Thymus (tissue), 14 donors: ENCODE measurements at places on chromosomes 11 and 22. TPM values are rescaled to one million over a fixed set of nuclear protein-coding genes. Genes with fewer than 3 reads are reported as not detected.

MFNG gene
- total RNA-seq = 56.4 TPM

WBP2NL gene
- total RNA-seq = 0.66 TPM

PATE2 gene
- 0.09 TPM for total RNA-seq

POU2AF2 gene
- total RNA-seq = 1.0 TPM

SLCO2B1 gene
- total RNA-seq = 13.0 TPM

OR2AT4 gene
- total RNA-seq = not detected

ZNRD2 gene
- total RNA-seq = 40.7 TPM

DNA sequence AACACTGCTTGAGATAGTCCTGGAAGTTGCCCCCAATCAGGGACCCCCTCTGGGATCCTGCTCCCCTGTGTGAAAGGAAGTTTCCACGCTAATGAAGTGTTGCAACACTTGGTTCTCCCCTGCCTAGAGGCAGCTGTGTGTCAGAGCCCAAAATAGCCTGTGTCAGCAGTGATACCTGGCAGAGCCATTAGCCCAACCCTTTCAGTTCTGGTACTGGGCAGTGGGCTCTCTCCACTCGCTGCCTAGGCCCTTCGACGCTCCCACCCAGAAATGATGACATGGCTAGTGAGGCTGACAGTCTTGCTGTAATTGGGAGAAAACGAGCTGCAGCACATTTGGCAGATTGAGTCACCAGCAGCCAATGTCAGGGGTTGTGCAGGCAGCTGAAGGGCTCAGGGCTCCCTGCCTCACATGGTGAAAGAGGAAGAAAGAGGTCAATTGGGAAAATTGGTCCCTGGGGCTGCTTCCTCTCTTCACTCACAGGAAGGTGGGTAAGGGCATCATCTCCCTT, 1.4 kb upstream of the NXF1 start:
- peak overlapping the region; percentile 10 for H3K27ac ChIP-seq
- H3K4me1 ChIP-seq = peaks cover 8% of the 10 kb centered on the region
- no peak for DNase-seq
- H3K4me3 ChIP-seq = no peak overlapping the region

- H3K27ac ChIP-seq = no peak overlapping the region
- H3K36me3 ChIP-seq = no peaks in the 10 kb centered on the region
- H3K4me3 ChIP-seq = no peak overlapping the region
Observed at GRCh38 chr11:103327721-103328120, 218.5 kb downstream of the DYNC2H1 start.

DNA sequence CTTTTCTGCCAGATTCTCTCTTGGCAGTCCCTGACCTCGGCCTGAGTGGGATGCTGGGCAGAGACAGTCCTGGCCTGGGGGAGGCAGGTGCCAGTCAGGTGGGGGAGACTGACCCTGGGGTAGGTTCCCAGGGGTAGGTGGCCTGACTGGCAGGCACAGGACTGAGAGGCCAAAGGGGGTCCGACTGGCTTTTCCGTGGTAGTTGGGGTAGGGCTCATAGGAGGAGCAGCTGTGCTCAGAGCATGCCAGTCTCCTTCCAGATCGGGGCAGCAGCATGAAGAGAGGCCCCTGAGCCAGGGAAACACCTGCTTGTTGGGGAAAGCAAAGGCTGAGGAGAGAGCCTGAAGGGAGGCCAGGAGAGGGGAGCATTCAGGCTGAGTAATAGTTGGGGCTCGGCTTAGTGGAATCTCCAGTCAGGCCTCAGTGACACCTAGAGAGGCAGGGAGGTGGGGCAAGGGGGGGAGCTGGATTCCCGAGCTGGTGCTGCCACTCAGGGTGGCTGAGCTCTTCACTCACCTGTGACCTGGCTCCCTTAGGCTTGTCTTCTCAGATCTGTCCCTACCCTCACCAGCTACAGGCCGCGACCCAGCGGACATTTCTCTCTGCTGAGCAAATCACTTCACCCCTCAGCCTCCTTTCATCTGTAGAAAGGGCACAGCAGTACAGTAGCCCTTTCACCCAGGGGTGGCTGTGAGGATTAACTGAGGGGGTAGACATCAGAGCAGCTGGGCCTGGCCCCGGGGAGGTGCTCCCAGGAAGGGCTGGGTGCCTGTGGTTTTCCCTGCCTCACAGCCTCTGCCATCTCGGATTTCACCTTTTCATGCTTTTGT, 26.2 kb downstream of the MCM5 start:
- no peak overlapping the region for H3K4me3 ChIP-seq
- peaks cover 62% of the 10 kb centered on the region for H3K36me3 ChIP-seq
- H3K4me1 ChIP-seq = no peaks in the 10 kb centered on the region
- H3K27ac ChIP-seq = peak overlapping the region; percentile 51
- DNase-seq = no peak

- no peaks in the 10 kb centered on the region for H3K36me3 ChIP-seq
- peaks cover 51% of the 10 kb centered on the region for H3K4me1 ChIP-seq
- H3K4me3 ChIP-seq = no peak overlapping the region
- H3K27ac ChIP-seq = no peak overlapping the region
Observed at GRCh38 chr11:117946156-117946841, 17.1 kb upstream of the TMPRSS13 start.

DNA sequence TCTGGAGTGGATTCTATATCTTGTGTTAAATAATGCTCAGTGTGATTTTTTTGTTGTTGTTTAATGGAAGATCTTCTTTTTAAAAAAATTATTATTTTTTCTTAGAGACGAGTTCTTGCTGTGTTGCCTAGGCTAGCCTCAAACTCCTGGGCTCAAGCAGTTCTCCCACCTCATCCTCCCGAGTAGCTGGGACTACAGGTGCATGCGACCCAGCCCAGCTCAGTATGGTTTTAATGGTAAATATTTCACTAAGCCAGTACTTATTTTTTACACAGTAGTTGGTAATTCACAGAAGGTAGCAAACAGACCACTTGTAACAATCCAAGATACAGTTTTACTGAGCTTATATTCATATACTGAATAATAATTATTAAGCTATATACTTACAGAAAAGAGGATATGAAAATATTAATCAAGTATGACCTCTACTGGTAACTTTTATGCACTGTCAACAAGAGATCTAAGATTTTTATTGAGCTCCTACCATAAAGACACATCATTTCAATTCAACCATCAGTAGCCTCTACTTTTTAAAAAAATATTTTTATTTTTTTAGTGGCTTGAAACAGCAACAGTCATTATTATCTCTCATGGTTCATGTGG, 6.1 kb upstream of the CD59 start:
- peaks cover 20% of the 10 kb centered on the region for H3K36me3 ChIP-seq
- H3K4me3 ChIP-seq = no peak overlapping the region
- no peaks in the 10 kb centered on the region for H3K4me1 ChIP-seq
- no peak for DNase-seq
- H3K27me3 ChIP-seq = no peaks in the 10 kb centered on the region

DNA sequence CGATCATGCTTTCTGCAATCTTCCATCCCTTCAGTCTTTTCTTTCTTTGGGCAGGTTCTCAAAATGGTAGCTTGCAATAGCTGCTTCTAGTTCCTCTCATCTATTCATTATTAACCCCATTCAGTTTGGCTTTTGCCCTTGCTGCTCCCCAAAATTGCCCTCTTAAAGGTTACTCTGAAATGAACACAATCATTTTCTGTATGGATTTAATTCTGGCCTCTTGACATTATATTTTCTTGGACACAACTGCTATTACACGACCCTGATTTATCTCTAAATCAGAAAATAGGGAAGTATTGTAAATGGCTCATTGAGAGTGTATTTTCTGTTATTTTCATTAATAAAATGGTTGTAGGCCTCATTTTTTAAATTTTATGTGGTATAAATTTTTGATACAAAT, at the start of gene ANGPTL5:
Gene ANGPTL5 (minus strand): TSS at position 101 of the 400 bp plus-strand sequence. CDS start 8,613 bp downstream, outside the sequence.
- no peaks in the 10 kb centered on the region for H3K27me3 ChIP-seq
- peak within 1 kb of the TSS; percentile 54 for H3K27ac ChIP-seq
- H3K36me3 ChIP-seq = no peaks in the 10 kb centered on the region
- no peak for DNase-seq
- peaks cover 6% of the 10 kb centered on the region for H3K4me1 ChIP-seq

- DNase-seq = no peak
- peak overlapping the region; percentile 83 for H3K27ac ChIP-seq
- H3K4me1 ChIP-seq = peaks cover 14% of the 10 kb centered on the region
Observed at GRCh38 chr11:64185175-64185692, 737 bp upstream of the STIP1 start.

DNA sequence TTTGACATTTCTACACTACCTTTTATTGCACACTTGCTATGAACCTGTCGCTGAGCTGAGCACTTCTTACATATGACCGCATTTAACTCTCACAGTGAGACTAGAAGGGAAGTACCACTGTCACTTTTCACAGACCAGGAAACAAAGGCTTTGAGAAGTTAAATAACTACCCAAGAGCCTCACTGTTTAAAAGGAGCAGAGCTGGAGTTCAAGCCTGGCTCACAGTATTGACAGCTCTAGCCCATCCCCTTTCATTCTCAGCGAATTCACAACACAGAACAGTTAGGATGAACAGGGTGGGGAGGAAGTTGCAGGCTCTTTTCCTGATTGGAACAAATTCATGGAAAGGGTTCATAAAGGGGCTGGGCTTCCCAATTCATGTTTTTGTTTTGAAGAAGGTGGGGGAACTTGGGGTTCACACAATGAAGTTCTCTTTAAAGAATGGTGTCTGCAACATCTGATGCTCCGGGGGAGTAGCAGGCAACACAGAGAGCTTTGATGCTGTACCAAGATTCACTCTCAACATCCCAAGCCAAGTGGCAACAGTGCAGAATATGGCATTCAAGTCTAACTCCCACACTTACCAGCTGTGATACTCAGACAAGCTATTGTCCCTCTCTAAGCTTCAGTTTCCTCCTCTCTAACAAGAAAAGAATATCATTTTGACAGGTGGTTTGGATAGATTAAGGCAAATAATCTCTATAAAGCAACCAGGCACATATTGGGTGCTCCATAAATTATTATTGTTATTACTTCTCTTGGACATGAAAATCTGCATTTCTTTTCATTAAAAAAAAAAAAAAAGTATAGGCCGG, 17.2 kb downstream of the SCGB1A1 start:
- DNase-seq = no peak
- H3K36me3 ChIP-seq = no peaks in the 10 kb centered on the region
- H3K27ac ChIP-seq = no peak overlapping the region
- no peak overlapping the region for H3K4me3 ChIP-seq
- H3K4me1 ChIP-seq = peaks cover 20% of the 10 kb centered on the region

GRCh38 chr11:92657226-92657625, 312.2 kb upstream of the MTNR1B start:
- peak overlapping the region; percentile 81 for H3K27ac ChIP-seq
- no peak overlapping the region for H3K4me3 ChIP-seq
- no peaks in the 10 kb centered on the region for H3K27me3 ChIP-seq
- H3K36me3 ChIP-seq = no peaks in the 10 kb centered on the region
- peak; percentile 37 for DNase-seq
- peaks cover 19% of the 10 kb centered on the region for H3K4me1 ChIP-seq

- H3K27ac ChIP-seq = peak overlapping the region; percentile 52
- DNase-seq = no peak
- peaks cover 5% of the 10 kb centered on the region for H3K36me3 ChIP-seq
- no peaks in the 10 kb centered on the region for H3K27me3 ChIP-seq
- H3K4me1 ChIP-seq = peaks cover 21% of the 10 kb centered on the region
- H3K4me3 ChIP-seq = peak overlapping the region; percentile 89
Observed at GRCh38 chr11:3056296-3057068, 741 bp downstream of the CARS1 start.

GRCh38 chr11:133835593-133836548, 9.4 kb downstream of the SPATA19 start:
- no peak overlapping the region for H3K4me3 ChIP-seq
- H3K4me1 ChIP-seq = no peaks in the 10 kb centered on the region
- no peak overlapping the region for H3K27ac ChIP-seq
- no peaks in the 10 kb centered on the region for H3K36me3 ChIP-seq
- no peaks in the 10 kb centered on the region for H3K27me3 ChIP-seq

DNA sequence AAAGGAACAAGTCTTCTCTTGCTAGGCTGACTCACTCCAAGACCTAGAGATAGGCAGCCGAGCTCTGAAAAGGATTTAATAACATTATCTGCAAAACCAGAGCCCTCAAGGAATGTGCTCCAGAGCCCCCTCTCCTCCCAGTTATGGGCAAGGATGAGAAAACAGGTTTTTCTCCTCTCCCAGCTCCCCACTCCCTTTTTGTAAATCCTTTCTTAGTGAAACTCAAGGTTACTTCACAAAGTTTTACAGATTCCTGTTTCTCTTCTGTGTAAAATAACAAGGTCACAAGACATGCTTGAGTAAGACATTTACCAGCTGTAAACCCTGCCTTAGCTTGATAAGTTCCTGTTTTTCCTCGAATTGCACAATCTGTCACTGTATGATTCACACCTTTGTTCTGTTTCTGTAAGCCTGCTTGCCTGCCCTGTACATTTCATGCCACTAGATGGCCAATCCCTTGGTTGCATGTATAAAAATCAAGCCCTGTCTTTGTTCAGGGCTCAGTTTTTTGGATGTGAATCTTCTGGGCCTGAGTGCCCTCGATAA, 489.4 kb downstream of the KCNA4 start:
- H3K4me3 ChIP-seq = no peak overlapping the region
- H3K27me3 ChIP-seq = no peaks in the 10 kb centered on the region
- no peaks in the 10 kb centered on the region for H3K4me1 ChIP-seq
- DNase-seq = no peak
- no peak overlapping the region for H3K27ac ChIP-seq
- no peaks in the 10 kb centered on the region for H3K36me3 ChIP-seq

- DNase-seq = no peak
- peaks cover 13% of the 10 kb centered on the region for H3K36me3 ChIP-seq
- H3K4me1 ChIP-seq = peaks cover 5% of the 10 kb centered on the region
- H3K4me3 ChIP-seq = no peak overlapping the region
Observed at GRCh38 chr11:409008-409599, 5.7 kb downstream of the SIGIRR start.

GRCh38 chr11:128469220-128469619, 118.1 kb downstream of the ETS1 start:
- DNase-seq = no peak
- H3K4me3 ChIP-seq = no peak overlapping the region
- H3K27me3 ChIP-seq = no peaks in the 10 kb centered on the region
- peak overlapping the region; percentile 89 for H3K27ac ChIP-seq
- H3K4me1 ChIP-seq = peaks cover 81% of the 10 kb centered on the region
- peaks cover 63% of the 10 kb centered on the region for H3K36me3 ChIP-seq

DNA sequence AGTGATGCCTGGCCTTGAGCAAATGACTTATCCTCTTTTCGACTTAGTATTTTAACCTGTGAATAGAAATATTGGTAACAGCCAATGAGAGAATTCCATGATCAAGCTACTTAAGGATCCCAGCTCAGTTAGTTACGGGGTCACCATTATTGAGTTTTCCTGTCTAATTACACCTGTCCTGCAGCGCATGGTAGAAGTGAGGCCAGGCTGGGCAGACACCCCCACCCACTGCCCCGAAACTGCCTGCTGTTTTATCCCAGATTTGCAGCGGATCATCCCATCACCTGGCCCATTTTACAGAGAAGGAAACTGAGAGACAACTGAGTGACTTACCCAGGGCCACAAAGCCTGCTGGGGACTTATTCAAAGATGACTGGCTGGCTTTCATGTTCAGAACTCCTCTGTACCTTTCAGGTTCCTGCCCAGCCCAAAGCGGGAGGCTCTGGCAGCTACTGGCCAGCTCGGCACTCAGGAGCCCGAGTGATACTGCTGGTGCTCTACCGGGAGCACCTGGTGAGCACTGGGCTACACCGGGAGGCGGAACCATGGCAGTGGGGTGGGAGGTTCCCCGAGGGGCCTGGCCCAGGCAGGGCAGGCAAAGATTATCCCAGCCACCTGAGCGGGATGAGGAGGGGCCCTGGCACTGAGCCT, 1.4 kb downstream of the MUS81 start:
- H3K4me3 ChIP-seq = peak overlapping the region; percentile 75
- H3K4me1 ChIP-seq = peaks cover 32% of the 10 kb centered on the region
- no peak for DNase-seq
- peaks cover 50% of the 10 kb centered on the region for H3K36me3 ChIP-seq
